IPS-NIHi11 (cell line): ENCODE measurements at places on chromosomes 12 and 14.

- no peak for DNase-seq
Observed at GRCh38 chr12:110760204-110760609, 17.5 kb upstream of the PPP1CC start.

DNA sequence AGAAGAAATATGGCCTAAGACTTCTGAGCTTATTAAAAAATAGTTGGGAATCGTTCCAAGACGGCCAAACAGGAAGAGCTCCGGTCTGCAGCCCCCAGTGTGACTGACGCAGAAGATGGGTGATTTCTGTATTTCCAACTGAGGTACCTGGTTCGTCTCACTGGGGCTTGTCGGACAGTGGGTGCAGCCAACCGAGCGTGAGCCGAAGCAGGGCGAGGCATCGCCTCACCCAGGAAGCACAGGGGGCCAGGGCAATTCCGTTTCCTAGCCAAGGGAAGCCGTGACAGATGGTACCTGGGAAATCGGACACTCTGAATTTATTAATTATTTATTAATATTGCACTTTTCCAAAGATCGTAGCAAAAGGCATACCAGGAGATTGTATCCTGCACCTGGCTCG is 857.8 kb downstream of the C12orf50 start:
- no peak for DNase-seq

DNA sequence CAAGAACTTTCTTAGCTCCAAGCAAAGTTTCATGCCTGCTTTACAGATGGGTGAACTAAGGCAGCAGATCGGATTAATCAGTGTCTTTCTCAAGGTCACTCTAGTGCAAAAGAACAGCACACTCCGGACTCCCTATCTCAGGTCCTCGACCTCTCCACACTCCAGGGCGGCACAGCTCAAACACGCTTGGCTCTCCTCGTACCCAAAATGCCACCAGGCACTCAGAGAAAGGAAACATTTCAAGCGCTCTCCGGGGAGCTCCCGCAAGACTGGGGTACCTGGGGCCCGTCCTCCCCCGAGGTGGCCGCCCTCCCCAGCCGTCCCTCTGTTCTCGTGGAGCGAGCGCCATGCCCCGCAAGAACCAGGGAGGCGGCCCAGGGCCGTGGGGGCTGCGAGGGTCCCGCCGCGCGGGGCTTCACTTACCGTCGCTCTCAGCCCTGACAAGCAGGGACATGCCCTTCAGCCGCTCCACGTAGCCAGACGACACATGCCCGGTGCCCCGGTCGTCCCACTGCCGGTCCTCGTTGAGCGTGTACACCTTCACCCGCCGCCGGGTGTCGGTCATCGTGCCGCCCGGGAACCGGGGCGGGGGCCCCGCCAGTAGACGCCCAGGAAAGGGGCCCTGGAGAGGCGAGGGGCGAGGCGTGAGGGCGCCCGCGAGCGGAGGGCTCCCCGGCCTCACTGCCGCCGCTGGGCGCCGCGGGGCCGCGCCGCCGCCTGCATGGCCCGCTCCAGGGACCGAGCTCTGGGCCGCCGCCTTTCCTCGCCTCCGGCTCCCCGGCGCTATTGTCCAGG is 830 bp downstream of the PPP4R3A start:
- peak; percentile 48 for DNase-seq

GRCh38 chr14:104390941-104391901 is 188.3 kb upstream of the C14orf180 start:
- no peak for DNase-seq

- no peak for DNase-seq
Observed at GRCh38 chr14:101961746-101962502, 2.4 kb upstream of the DYNC1H1 start.
